Mononuclear cell (primary cell): ENCODE measurements at places on chromosomes 12 and 14. TPM values are rescaled to one million over a fixed set of nuclear protein-coding genes. Genes with fewer than 3 reads are reported as not detected.

Gene ARG2
- 3.3 TPM for total RNA-seq

Gene SERPINA9
- not detected for total RNA-seq

Gene OTOGL
- total RNA-seq, result not detected

Gene C12orf56
- total RNA-seq, result 0.73 TPM

Gene SYT10
- not detected for total RNA-seq
